ENCODE measurements at places on chromosomes 1 and 21.

DNA sequence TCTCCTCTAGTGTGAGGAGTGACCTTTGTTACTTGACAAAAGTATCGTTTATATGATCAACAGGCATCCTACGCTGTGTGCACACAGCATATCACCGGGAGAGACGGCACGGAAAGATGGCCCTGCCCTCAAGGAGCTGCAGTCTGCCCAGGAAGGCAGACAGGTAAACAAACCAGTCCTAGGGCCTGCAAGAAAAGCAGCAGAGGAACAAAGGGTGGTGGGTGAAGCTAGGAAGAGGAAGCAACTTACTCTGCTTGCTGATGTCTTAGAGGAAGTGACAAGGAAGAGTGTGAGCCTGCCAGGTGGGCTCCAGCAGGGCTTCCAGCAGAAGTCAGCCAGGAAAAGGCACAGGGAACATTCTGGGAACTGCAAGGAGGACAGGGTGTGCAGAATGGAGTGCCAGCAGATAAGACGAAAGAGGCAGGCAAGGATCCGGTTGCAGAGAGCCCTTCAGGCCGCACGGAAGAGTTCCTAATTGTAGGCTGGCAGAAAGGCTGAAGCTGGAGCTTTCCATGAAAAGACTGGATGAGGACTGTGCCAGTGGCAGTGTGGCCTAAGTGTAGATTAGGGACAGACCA lies 106.7 kb downstream of the SLC45A1 start:
- no peak for DNase-seq

GRCh38 chr1:203480084-203480483 lies 4.5 kb downstream of the PRELP start:
- no peak for DNase-seq

DNA sequence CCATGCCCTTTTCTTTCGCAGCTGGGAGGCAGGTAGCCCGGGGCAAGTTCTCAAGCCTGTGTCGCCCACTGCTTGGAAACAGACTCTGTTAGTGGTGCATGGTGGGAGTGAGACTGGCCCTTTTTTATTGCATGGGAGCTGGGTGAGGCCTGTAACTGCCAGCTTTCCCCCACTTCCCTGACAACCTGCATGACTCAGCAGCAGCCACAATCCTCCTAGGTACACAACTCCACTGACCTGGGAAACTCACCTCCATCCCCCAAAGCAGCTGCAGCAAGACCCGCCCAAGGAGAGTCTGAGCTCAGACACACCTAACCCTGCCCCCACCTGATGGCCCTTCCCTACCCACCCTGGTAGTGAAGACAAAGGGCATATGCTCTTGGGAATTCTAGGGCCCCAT lies 25.8 kb downstream of the PIGP start:
- no peak for DNase-seq

GRCh38 chr1:18561967-18562366 lies 68.7 kb upstream of the PAX7 start:
- DNase-seq: no peak

GRCh38 chr1:41222496-41222895 lies 19.6 kb downstream of the SCMH1 start:
- no peak for DNase-seq

DNA sequence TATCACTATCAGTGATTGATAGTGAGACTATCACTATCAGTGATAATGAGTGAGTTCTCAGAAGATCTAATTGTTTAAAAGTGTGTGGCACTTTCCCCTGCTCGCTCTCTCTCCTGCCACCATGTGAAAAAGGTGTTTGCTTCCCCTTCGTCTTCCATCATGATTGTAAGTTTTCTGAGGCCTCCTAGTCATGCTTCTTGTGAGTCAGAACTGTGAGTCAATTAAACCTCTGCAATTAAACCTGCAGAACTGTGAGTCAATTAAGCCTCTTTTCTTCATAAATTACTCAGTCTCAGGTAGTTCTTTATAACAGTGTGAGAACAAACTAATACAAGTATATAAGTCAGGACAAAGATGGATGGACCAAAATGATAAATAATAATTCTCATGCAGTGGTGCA lies 7.0 kb upstream of the IL23R start:
- no peak for DNase-seq

GRCh38 chr1:242055749-242056320 lies 56.9 kb upstream of the MAP1LC3C start:
- no peak for DNase-seq

DNA sequence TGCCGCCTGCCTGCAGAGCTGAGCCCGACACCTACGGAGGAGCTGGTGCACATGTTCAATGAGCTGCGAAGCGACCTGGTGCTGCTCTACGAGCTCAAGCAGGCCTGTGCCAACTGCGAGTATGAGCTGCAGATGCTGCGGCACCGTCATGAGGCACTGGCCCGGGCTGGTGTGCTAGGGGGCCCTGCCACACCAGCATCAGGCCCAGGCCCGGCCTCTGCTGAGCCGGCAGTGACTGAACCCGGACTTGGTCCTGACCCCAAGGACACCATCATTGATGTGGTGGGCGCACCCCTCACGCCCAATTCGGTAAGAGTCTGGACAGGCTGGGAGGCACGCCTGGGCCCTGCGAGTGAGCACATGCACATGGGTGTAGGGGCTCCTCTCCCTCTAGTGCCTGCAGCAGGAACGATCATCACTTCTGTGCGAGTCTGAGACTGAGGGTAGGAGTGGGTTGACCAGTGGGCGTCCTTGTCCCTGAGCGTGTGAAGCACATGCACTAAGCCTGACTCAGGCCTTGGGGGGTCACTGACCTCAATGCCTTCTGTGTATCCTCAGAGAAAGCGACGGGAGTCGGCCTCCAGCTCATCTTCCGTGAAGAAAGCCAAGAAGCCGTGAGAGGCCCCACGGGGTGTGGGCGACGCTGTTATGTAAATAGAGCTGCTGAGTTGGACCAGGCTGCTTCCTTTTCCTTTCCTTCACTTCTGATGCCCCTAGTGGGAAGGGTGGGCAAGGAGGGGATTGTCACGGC lies 6.9 kb downstream of the DMAP1 start:
- no peak for DNase-seq

DNA sequence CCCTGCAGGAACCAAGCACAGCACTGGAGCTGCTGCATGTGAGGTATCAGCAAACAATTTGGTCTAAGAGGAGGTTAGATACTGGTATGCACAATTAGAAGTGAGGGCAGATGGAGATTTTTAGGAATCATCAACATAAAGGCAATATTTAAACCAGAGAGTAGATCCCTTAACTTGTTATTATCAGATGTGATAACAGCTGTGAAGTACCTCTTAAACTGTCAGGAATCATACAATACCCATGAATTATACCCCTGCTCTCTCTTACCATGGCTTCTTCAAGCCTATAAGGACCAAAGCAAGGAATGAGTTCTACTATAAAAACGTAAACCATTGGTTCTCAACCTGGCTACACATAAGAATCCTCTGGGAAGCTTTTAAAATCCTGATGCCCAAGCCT lies 3.9 kb downstream of the BCAR3 start:
- DNase-seq: no peak

DNA sequence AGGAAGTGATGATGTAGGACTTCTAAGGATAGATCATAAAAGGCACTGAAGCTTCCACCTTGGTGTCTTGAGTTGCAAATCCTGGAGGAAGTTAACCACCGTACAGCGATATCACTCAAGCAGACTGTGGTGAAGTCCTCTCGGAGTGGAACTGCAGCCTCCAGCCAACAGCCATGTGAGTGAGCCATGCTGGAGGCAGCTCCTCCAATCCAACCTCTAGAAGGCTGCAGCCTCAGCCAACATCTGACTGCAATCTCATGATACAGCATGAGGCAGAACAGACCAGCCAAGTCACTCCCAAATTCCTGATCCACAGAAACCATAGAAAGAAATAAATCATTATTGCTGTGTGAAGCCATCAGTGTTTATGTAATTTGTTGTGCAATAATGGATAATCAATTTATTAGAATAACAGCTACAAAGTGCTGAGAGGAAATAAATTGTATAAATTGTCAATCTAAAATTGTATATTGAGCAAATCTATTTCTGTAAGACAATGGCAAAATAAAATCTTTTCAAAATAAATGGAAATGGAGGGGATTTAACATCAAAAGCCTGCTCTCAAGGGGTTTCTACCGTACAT lies 65.0 kb downstream of the PRSS38 start:
- DNase-seq: no peak

DNA sequence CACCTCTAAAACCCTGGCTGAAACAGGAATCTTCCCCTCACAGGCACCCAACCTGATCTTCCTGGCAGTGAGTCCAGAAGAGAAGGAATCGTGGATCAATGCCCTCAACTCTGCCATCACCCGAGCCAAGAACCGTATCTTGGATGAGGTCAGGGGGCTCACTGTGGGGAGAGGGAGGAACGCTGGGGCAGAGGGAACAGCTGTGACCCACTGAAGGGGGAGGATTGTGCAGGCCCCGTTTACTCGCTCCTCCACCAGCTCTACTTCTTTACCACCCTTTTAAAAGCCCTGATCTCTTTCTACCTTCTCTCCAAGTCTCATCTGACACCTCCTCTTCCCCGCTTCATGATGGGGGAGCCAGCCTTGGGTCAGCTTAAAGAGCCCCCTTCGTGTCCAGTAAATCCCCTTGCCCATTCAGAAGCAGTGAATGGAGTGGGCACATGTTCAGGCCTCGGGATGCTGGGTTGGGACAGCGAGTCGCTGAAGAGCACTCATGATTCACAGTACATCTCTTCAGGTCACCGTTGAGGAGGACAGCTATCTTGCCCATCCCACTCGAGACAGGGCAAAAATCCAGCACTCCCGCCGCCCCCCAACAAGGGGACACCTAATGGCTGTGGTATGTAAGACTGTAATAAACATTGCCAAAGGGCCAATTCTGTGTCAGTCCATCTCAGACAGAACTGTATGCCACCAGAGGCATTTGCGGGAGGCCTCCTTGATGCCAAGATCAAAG lies 7.3 kb downstream of the PLEKHO1 start:
- no peak for DNase-seq

DNA sequence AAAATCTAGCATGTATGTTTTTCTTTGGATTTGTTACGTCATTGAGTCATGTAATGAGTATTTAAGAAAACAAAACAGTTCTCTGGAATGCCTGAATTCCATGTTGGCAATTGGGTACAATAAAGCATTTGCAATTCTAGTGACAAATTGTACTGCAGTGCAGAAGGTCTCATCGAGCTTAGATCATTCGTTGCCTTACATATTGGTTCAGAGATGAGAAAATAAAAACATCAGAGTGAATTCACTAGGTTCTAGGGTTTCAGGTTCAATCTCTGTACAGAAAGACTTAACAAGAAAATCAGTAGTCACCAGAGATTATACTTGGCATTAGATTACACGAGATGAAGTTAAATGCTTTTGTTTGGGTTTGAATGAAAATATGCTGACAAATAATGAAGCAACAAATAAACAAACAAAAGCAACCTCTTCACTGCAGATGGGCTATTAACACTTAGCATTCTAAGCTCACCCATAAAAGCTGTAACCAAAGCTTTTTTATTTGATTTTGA lies 124.7 kb downstream of the RYR2 start:
- no peak for DNase-seq

DNA sequence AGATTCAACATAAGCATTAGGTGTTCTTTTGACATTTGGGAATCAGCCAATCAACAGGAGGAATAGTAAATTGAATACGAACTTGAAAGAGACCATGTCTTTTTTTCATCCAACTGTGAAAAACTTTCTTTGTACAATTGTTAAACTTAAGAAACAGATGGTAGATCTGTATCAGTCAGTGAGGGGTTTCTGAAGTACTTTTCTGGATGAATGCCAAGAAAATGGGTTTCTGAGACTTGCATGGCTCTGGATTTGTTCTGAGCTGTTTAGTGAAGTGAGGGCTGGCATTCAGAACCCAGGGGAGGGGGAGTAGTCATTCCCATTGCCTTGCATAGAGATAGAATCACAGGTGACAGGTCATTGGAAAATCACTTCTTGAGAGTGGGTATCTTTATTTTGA lies 37.4 kb downstream of the PTPRC start:
- DNase-seq: no peak

- no peak for DNase-seq
Measured at GRCh38 chr21:26810676-26811415, 34.4 kb downstream of the ADAMTS1 start.

DNA sequence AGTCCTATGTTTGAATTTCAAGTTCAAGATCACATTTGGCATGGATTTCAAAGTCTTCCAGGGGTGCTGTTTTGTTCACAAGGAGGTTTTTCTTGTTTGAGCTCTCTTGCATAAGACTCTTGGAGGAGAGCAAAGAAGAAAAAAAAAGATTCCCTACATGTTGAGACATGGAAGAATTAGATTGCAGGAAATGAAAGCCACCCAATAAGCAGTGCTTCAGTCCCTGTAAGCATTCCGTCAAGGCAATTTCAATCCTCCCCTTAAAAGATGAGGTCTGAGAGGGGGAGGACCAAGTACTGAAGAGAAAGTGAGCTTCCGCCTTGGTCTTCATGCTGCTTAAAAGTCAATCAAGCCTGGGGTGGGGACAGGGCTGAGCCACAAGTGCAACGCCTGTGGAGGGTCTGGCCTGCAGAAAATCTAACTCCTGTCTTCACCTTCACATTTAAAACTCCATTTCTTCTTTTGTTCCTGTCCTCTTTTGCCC lies 50.2 kb downstream of the LPAR3 start:
- no peak for DNase-seq

DNA sequence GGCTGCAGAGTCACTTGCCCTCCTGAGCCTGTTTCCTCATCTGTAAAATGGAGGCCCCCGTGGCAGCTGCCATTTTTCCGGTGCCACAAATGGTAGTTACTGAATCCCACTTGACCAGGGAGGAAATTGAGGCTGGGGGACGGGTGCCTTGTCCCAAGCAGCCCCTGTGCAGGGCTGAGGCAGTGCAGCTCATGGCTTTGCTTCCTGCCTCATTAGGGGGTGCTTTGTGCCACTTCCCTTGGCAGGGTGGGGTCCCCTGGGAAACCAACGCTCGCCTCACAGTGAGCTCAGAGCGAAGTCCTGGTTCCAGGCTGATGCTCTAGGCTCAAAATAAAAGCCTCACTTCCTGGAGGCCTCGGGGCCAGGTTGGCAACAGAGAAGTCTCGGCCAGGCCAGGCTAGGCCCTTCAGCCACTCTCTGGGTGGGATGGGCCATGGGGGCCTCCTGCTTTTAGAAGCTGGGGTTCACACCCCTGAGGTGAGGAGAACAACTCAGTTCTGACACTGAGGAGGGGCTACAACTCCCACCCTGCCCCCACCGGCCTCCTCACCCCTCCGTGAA lies 6.8 kb downstream of the LAPTM5 start:
- DNase-seq: no peak

GRCh38 chr1:231720652-231721325 lies 94.2 kb downstream of the DISC1 start:
- no peak for DNase-seq

GRCh38 chr1:220921498-220921897 lies 42.3 kb downstream of the HLX start:
- DNase-seq: no peak

GRCh38 chr1:172391976-172392375 lies 28.5 kb upstream of the C1orf105 start:
- no peak for DNase-seq

GRCh38 chr1:75583282-75583681 lies 27.6 kb downstream of the SLC44A5 start:
- DNase-seq: no peak

GRCh38 chr1:187509091-187509490 lies 680.3 kb downstream of the PLA2G4A start:
- no peak for DNase-seq

Data from activated naive CD4-positive, alpha-beta T cell (primary cell).